ENCODE measurements at places on chromosomes 4 and X.

- DNase-seq = no peak
These were observed 216.3 kb upstream of the LEF1 start for GRCh38 chr4:108385076-108385475.

DNA sequence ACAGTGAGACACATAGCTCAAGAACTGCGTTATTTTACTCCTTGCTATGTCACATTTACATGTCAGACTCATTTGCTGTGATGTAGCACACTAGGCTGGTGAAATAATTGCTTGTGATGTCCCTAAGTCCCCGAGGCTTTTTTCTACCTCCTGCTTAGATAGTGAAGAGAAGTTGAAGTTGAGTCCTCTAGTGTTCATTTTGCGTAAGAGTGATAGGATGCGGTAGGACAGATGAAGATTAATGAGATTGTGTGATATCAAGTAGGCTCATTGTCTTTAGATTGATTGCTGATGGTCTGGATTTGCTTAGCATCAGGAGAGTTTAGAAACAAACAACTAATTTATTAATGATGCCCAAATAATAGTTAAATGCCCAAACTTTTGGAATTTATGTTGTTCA, 173.6 kb upstream of the NUDT6 start:
- DNase-seq = peak; percentile 56

DNA sequence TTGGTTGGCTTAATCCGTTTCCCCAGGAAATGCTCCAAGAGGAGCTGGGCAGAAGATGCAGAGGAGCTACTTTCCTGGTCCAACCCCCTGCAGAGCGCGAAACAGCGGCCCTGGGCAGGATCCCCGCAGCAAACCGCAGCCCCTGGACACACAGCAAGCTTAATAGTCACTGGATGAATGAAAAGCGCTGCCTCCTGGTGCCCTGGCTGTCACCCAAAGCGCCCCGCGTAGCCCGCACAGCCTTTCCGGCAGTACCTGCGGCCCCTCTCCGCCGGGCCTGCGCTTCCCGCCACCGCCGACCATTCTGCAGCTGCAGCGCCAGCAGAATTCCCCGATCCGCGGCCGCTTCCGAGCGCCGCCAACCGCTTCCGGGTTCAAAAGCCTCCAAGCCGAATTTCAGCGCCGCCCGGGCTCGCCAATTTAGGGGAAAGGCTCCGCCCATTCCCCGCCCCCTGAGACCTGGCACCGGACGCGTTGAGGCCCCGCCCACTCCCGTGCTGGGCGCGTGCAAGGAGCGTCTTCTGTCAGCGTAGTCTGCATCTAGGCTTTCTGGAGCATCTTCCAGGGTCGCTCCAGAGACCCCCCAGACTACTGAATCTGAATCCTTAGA, at the start of gene HPF1:
HPF1 (minus strand) TSS at position 370 of the 610 bp plus-strand sequence; CDS start at position 303, 67 bp downstream.
- peak; percentile 79 for DNase-seq

- peak; percentile 79 for DNase-seq
These were observed 33.0 kb downstream of the GALNTL6 start for GRCh38 chr4:171846232-171846631.

- DNase-seq = peak; percentile 96
These were observed 48.5 kb downstream of the PRPS1 start for GRCh38 chrX:107676559-107677378.

DNA sequence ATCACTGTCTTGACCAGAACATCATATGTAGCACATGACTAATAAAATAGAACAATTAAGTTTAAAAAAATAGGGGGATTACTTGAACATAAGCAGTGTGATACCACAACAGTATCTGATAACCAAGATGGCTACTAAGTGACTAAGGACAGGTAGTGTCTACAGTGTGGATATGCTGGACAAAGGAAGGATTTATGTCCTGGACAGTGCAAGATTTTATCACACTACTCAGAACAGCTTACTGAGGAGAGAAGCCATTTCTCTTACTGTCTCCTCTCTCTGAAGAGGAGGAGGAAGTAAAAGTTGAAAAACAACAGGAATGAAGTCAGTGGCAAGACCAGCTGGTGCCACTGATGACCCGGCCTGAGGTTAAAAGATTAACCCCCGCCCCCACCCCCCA, 4.0 kb upstream of the SLC10A7 start:
- no peak for DNase-seq

GRCh38 chr4:54942721-54943120, 182.7 kb downstream of the KDR start:
- DNase-seq = no peak

DNA sequence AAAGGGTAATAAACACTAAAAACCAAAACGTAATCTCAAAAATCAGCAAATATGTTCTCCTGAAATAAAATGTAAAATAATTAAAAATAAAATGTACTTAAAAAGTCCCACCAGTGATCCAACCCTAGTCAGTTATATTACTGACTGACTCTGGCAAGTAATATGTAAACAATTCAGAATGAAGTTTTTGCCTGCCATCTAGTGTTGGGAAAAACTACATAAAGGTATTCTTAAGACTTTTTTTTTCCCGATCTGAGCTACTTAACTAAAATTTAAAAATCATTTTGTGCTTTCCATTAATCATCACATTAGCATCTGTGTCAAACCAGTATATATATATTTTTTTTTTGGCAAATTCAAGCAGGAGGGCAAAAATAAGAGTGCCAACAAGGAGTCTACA, 24.0 kb downstream of the RCHY1 start:
- peak; percentile 45 for DNase-seq

GRCh38 chrX:123983240-123983639, 21.7 kb downstream of the STAG2 start:
- DNase-seq = no peak

DNA sequence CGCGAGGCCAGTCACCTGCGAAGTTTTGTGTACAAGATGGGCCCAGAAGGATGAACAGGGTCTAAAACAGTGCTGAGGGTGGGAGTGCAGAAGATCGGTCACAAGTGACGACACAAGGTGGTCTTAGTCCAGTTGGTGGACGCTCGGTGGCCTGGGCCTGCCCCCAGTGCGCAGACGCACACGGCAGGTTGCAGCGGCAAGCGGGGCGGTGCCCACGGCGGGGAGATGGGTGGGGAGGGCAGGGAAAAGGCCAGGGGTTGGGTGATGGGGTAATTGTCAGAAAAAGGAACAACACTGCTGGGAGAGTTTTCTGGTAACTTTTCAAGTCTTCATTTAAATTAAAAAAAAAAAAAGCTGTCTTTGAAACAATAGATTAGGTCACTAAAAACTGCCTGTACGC, 1.0 kb upstream of the PRDX4 start:
- no peak for DNase-seq

DNA sequence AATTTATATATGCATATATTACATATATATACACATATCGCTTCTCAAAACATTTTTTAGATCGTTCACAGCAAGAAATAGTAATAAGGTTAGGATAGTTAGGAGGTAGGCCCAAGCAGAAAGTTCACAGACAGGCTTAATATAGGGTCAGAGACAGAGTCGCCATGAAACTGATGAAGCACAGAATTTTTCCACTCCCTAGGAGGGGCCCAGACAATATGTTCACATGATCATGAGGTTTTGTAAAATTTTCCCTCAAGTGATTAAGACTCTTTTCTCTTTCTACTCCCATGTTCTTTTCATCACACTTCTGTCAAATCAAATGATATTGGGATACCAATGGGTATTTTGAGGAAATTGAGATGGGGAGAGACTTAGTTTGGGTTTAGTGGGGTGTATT, 5.2 kb upstream of the ENAM start:
- DNase-seq = no peak

DNA sequence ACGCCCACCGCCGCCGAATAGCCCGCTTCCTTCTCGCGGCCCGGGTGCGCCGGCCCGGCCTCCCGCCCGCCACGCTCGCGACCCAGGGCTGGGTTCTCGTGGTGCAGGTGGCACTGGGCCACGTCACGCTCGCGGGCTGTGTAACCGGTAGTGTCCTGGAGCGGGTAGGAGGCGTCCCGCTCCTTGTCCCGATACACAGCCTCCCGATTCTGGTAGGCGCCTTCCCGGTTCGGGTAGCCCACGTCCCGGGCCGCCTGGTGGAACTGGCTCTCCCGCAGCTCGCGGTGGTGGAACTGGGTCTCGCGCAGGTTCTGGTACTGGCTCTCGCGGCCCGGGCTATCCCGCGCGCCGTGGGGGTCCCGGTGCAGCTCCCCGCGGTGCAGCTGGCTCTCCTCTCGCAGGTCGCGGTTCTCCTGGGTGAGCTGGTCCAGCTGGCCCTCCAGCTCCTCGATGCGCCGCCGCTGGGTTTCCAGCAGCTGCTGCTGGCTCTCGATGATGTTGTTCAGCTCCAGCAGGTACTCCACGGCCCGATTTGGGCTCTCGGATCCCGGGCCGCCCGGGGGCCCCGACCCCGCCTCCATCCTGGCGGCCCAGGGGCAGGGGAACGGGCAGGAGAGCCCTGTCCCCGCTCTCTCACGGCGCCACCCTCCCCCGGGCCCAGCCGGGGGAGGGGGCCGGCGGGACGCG, 39.3 kb upstream of the IQSEC2 start:
- no peak for DNase-seq

DNA sequence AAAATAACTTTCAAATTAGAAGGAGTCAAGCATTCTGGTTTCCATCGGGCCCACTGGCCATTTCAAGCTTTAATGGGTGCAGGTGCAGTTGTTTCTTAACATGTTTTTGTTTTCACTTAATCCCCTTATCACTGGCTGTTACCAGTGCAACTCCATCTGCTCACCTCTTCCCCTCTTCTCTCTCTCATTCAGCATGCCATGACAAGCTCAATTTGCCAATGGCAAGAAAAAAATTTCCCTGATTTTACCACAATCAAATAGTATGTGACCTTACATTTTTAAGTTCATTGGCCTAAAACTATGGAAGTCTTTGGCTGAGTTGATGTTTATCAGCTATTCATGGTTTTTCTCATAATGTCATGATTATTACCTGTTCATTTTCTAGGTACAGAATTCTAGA, 299.1 kb upstream of the BMP3 start:
- DNase-seq = no peak

GRCh38 chrX:26597981-26598380, 382.0 kb downstream of the MAGEB5 start:
- peak; percentile 47 for DNase-seq

- no peak for DNase-seq
These were observed 4.0 kb downstream of the ARX start for GRCh38 chrX:25011589-25012432.

GRCh38 chr4:156901871-156902270, 69.7 kb downstream of the PDGFC start:
- peak; percentile 22 for DNase-seq

GRCh38 chr4:25769251-25769650, 93.5 kb downstream of the SEL1L3 start:
- peak; percentile 64 for DNase-seq

DNA sequence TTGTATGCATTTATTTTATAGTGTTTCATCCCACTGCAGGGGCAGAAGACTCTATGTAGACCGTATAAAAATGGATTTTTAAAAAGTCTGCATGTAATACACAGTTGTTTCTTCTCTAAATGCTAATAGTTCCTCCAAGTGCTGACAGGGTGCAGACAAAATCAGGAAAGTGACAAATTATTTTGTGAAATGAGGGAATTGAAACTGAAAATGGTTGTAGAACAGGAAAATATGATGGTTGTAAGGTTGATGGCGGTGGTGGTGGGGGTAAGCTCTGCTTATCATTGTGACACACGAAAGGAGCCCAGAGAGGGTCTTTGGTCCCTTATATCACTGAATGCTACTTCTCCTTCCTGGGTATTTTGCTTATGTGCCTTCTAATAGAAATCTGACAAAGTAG, 4.3 kb downstream of the IL15 start:
- no peak for DNase-seq

DNA sequence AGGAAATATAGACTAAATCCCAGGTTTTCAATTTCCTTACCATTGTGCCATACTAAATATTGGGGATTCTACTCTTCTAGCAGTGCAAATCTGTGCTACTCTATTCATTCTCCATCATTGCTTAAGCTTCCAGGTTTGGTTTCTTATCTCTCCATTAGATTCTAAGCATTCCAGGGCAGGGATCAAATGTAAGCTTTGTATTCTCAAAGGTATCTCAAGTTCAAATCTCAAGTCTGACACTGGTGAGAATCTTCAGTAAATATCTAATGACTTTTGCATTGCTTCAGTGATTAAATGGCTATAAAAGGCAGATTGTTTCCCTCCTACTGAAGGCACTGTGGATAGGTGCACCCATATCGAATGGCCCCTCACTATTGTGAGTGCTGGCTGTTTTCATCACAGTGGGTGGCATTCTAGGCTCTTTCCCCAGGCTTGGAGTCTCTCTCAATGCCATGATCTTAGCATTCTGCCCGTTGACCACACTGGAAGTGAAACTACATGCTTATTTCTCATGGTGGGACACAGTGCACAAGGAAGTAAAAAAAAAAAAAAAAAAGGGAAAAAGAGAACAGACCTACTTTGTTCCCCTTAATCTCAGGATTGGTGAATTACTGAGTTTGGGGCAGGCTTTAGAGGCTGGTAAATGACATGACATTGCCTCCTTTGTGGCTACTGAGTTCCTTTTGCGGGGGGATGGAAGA, 28.7 kb downstream of the FAM9C start:
- no peak for DNase-seq

DNA sequence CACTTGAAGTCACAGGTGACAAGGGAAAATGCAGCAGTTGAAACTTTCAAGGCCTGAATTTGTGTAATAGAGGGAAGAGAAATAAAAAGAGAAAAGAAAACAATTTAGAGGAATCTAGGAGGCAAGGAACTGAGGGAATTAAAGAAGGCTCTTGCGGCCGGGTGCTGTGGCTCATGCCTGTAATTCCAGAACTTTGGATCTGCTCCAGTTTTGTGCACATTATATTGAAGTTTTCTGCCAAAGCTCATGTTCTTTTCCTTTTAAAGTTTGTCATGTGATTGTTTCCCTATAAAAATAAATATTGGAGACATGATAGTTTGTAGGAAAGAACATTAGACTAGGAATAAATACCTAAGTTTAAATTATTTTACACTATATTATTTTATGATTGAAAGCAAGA, 433.9 kb upstream of the CPEB2 start:
- peak; percentile 5 for DNase-seq

- no peak for DNase-seq
These were observed 142.2 kb upstream of the EOLA2 start for GRCh38 chrX:150080497-150080896.

- DNase-seq = no peak
These were observed 123.2 kb downstream of the RPS6KA6 start for GRCh38 chrX:84064814-84065213.

- DNase-seq = peak; percentile 57
These were observed 183.2 kb upstream of the PUDP start for GRCh38 chrX:7330971-7331746.

DNA sequence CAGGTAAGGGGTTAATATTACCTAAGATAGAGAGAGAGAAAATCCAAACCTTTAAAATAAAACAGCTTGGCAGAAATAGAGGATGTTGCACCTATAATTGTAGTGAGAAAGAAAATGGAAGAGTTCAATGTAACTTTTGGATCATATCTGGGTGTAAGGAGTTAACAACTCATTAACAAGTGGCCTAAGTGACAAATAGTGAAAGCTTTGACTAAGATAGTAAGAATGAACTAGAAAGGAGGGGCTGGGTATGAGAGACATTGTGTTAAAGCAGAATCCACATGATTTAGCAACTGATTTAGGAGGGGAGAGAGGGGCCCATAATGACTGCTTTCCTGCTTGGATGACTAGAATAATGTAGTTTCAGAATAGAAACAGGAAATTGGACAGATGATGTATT, 761.0 kb downstream of the IL1RAPL1 start:
- DNase-seq = no peak

- no peak for DNase-seq
These were observed 9.4 kb upstream of the CPLX1 start for GRCh38 chr4:835148-836002.

GRCh38 chrX:150694738-150695410, 1.7 kb downstream of the MTMR1 start:
- no peak for DNase-seq

GRCh38 chr4:42708625-42709024, 51.7 kb upstream of the ATP8A1 start:
- no peak for DNase-seq

Data from iris pigment epithelial cell (primary cell).